Effector memory CD8-positive, alpha-beta T cell (primary cell): ENCODE measurements at places on chromosomes 7 and 10.

DNA sequence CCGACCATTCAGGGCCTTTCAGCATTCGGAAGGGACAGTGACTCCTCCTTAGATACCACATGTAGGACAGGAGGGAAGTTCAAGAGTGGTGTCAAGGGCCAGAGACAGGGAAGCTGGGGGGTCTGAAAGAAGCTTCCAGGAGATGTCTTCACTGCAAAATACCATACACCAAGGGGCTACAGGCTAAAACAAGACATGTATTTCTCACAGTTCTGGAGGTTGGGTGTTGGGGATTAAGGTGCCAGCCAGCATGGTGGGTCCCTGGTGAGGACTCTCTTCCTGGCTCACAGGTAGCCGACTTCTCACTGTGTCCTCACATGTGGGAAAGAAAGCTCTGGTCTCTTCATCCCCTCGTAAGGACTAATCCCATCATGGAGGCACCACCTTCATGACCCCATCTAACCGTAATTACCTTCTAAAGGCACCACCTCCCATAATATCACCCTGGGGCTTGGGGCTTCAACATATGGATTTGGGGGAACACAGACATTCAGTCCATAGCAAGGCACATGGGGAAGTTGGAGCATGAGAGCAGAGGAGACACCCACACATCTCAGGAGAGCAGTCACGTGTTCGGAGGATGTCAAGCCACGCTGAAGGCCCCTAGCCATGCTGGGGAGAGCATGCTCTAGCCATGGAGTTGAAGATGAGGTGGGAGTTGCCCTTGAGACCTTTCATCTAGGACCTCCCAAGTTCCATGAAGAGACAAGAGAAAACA, 73.9 kb upstream of the GDF10 start:
- no peak for DNase-seq

DNA sequence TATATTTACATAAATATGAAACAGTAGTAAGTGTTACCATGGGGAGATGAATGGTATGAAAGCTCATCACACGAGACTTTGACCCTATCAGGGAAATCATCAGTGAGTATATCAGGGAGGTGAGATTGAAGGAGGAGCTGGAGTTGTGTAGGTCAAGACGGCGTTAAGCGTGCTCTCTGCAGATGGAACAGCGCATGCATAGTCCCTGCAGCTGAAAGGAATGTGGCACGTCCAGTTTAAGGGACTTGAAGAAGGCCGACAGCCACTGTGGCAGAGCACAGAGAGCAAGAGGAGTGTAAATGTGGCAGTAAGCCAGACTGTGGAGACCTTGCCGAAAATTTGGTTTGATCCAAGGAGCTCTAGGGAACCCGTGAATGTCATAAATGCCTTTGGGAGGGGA, 38.9 kb downstream of the POU6F2 start:
- no peak for DNase-seq

DNA sequence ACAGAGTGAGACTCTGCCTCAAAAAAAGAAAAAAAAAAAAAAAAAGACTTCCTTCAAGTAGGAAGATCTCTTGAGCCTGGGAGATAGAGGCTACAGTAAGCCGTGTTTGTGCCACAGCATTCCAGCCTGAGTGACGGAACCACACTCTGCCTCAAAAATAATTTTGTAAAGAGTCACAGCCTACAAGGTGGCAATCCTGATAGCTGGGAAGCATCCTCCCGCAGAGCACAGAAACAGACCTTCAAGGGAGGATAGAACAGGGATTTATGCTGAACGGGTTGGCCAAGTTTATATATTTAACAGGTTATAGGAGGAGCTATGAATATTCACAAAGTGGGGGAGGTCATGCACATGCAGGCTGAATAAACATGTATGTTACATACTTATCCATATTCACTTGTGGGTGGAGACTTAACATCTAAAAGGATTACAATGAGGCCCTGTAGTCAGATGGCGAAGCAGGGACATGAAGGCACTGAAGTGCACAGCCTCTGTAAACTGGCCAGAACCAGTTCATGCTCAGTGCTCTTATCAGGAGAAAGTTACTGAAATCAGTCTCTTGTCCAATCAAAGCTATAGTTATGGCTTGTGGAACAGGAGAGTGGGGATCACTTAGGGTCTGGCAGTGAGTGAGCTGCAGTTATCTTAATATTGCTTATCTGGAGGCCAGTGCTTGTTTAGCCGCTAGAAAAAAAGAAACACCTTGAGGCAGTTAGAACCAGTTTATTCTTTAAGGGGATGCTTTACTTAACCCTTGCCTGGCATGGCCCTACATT, 6.8 kb downstream of the LMBR1 start:
- no peak for DNase-seq

GRCh38 chr7:5541087-5541992, 117.7 kb upstream of the TNRC18 start:
- DNase-seq, result no peak

DNA sequence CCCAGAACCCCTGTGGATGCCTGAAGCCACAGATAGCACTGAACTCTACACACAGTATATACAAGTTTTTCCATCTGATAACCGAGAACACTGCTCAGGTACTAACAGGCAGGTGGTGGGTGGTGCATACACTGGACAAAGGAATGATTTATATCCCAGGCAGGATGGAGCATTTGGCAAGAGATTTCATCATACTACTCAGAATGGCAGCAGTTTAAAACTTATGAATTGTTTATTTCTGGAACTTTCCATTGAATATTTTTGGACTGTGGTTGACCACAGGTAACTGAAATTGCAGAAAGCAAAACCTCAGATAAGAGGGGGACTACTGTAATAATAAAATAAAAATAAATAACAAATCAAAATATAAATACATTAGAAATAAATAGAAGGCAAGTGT, 10.9 kb upstream of the KCNMA1 start:
- DNase-seq, result no peak

DNA sequence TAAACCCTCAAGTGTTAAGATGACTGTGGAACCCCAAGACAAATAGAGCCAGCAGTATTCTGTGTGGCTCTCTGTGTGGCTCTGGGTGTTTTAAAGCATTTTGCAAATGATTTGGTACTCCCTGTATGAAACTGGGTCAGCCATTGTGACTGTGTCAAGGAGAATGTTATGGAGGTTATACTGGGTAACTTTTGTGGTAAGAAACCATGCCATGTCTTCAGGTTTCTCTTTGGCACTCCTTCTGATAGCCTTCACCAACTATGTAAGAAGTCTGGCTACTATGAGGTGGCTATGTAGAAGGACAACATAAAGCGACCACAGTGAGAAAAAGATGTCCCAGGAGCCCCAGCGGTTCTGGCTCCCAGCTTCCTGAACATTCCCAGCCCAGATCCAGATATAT, 226.6 kb upstream of the RHOBTB1 start:
- no peak for DNase-seq
